ENCODE measurements at places on chromosomes 6 and 20.
A peak's percentile ranks its signal among the peaks of the same experiment; 100 is the strongest.

GRCh38 chr20:1206366-1207148 lies 3.3 kb downstream of the C20orf202 start:
- no peak for DNase-seq

DNA sequence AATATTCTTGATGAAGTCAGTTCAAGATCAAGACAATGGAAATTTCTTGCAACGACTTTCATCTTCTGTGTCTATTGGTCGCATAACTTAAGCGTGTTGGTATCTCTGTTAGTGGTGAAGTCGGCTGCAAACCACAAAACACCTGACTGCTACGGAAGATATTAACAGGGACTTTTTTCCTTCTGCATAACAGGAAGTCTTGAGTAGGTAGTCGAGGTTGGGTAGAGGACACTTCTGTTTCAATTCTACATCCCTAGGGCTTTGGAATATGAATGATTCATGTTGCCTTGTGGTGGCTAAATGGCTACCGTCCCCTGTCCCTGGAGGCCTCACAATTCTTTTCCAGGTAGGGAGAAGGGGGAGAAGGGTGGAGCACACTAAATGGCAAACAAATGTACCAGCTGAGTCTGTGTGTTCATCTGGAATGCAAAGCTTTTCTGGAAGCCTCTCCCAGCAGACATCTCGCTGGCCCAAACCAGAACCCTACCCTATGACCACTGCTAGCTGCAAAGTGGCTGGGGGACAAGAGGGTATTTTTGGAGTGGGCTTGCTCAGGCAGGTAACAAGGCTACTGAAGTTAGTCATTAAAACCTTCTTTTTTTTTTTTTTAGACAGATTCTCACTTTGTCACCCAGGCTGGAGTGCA lies 34.6 kb upstream of the NKX2-2 start:
- peak; percentile 57 for DNase-seq

DNA sequence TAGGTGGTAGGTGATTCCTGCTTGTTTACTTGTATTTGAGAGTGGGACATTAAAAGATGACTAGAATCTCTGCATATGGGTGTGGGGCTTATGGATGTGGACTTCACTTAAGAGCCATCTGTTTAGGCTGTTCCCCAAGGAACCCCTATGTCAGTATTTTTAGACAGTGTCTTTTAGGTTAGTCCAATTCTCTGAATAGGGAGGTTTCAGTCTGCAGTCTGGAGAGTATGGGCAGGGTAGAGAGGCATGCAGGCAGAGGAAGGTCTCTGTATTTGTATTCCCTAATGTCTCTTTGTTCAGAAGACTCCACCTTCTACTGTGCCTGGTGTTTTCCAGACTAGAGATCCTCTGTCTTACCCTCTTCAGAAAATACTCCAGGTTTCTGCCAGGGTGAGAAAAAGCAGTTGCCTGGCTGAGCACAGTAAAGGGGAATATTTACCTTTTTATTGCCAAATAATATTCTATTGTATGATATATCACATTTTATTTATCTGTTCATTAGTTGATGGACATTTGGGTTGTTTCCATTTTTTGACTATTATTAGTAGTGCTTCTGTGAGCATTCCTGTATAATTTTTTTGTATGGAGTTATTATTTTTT lies 19.1 kb downstream of the SLX4IP start:
- DNase-seq: no peak

DNA sequence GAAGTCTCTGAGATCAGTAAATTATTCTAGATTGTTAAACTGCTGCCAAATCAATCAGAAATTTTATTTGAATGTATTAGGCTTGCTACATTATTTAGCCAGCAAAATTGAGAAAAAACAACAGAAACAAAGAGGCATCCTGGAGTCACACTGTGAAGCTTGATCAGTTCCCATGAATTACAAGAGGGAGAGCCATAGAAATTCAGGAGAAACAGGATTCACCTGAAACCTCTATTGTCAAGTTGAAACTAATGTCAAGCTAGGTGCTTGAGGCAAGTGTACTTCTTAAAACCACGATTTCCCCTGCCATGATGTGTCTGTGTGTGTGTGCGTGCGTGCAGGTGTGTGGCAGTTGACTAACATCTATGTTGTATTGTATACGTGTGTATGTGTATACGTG lies 439.1 kb upstream of the NOX3 start:
- DNase-seq: no peak

- DNase-seq: no peak
Observed at GRCh38 chr6:582370-582769, 74.5 kb downstream of the HUS1B start.

GRCh38 chr6:151254451-151255081 lies 14.8 kb downstream of the AKAP12 start:
- DNase-seq: no peak

- DNase-seq: no peak
Observed at GRCh38 chr20:18678549-18679419, 90.9 kb downstream of the DTD1 start.

DNA sequence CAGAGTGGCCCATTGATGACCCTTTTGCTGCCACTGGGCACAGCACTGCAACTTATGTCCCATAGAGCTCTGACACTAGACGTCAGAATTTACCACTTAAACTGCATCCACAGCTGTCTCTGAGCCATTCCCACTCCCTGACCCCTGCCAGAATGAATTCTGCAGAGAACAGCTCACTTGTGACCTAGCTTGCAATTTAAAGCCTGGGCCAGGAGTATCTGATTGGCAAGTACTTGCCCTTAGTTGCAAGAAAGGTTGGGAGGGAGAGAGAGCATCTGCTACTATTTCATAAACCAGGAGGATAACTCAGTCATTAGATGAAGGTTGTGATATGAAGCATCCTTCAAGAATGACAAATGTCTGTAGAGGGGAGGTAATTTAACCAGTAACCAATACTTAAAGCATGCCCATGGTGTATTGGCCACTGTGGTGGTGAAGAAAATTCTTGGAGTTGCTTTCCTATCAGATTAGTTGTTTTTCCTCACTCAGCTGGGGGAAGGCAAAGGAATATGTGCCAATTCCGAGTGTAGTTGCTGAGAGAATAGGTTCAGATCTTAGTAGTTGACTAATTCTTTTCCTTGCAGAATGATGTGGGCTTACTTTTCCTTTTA lies 46.5 kb downstream of the IL22RA2 start:
- no peak for DNase-seq

GRCh38 chr20:37430778-37431460 lies 85.0 kb downstream of the SRC start:
- no peak for DNase-seq

GRCh38 chr6:136012198-136012887 lies 160.8 kb downstream of the PDE7B start:
- DNase-seq: no peak
